ENCODE measurements at places on chromosomes 12 and 14. TPM values are rescaled to one million over a fixed set of nuclear protein-coding genes. Genes with fewer than 3 reads are reported as not detected.

Gene LRRC43
- 0.81 TPM for total RNA-seq

Gene COX8C
- total RNA-seq = not detected

Gene TSPAN19
- not detected for total RNA-seq

Gene CPNE6
- not detected for total RNA-seq

Gene SSPN
- total RNA-seq = under 0.01 TPM

Gene KRT72
- not detected for total RNA-seq

Gene RNASE7
- total RNA-seq = not detected

Gene FIGNL2
- total RNA-seq = 0.31 TPM

Gene ERBB3
- total RNA-seq = not detected

Gene RTN1
- total RNA-seq = 0.16 TPM

Gene GPR84
- 0.16 TPM for total RNA-seq

Gene HOXC10
- total RNA-seq = not detected

Gene TMEM121
- 3.7 TPM for total RNA-seq

Gene TMEM30B
- total RNA-seq = under 0.01 TPM

Gene PTCSC3
- not detected for total RNA-seq

Gene SLC4A8
- total RNA-seq = 2.1 TPM

Gene GLT1D1
- total RNA-seq = not detected

Gene ZBTB39
- 10.8 TPM for total RNA-seq

Gene RD3L
- total RNA-seq = not detected

Gene PSME2
- 147 TPM for total RNA-seq

Gene COCH
- 0.16 TPM for total RNA-seq

Gene EAPP
- total RNA-seq = 34.8 TPM

Gene MEG3
- total RNA-seq = 3.1 TPM

Gene POU6F1
- total RNA-seq = 1.1 TPM

Gene PYGL
- 64.4 TPM for total RNA-seq

Gene GZMH
- not detected for total RNA-seq

Gene OR4E2
- total RNA-seq = not detected

Gene GPR162
- total RNA-seq = 1.5 TPM

Gene C14orf180
- total RNA-seq = not detected

Gene DPF3
- total RNA-seq = 11.4 TPM

Gene KRT83
- total RNA-seq = not detected

Gene CCDC85C
- 15.6 TPM for total RNA-seq

Gene STYK1
- total RNA-seq = 6.0 TPM
